ENCODE measurements at places on chromosomes 6 and 20.

DNA sequence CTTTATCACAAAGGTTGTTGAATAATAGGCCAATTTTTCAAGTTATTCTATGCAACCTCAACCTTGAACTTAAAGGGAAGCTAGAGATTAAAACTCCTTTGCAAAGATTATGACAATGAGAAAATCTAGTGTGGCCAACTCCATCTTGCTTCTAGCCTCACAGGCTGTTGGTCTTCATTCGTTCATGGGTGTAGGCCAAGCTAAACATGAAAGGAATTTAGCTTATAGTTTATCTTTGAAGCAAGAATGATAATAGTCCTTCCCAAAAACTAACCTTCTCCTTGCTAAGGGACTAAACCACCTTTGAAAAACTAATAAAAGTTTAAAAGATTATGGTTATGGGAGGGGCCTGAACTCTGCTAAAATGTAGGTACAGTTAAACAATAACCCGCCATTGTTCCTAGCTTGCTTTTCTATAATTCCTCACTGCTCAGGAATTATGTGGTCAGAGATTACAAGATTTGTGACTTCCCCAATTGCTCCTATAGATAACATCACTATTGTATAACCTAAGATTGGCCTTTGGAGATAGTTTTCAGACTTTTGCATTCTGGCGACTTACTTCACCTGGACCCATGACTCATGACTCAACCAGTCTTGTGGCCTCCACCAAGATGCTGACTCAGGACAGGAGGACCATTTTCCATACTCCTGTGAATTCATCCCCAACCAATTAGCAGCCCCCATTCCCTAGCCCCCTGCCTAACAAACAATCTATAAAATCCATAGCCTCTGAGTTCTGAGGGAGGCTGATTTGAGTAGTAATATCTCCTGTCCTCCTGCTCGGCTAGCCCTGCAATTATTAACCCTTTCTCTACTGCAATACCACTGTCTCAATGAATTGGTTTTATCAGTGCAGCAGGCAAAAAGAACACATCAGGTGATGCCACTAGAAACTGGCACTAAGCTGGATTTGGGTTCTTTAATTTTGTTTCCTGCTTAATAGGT is 154.5 kb downstream of the CD83 start:
- DNase-seq: no peak

GRCh38 chr6:39221779-39222641 is 7.3 kb downstream of the KCNK5 start:
- DNase-seq: no peak

- DNase-seq: no peak
Observed at GRCh38 chr6:169185692-169186485, 67.8 kb downstream of the THBS2 start.

DNA sequence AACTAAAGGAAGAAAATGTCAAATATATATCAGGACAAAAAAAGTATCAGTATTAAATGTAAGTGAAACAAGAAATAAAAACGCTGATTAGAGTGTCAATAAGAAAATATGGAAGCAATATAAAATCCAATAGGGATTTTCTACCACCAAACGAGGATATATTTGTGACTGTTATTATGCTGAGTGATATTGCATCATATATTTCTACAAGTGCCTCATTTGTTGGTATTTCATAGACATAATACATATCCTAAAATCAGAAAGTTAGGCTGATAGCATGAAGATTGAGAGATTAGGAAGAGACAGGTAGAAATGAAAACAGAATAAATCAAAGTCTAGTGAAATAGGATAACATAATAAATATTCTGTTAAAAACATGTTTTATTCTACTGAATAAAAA is 429.2 kb upstream of the IRAK1BP1 start:
- DNase-seq: no peak

DNA sequence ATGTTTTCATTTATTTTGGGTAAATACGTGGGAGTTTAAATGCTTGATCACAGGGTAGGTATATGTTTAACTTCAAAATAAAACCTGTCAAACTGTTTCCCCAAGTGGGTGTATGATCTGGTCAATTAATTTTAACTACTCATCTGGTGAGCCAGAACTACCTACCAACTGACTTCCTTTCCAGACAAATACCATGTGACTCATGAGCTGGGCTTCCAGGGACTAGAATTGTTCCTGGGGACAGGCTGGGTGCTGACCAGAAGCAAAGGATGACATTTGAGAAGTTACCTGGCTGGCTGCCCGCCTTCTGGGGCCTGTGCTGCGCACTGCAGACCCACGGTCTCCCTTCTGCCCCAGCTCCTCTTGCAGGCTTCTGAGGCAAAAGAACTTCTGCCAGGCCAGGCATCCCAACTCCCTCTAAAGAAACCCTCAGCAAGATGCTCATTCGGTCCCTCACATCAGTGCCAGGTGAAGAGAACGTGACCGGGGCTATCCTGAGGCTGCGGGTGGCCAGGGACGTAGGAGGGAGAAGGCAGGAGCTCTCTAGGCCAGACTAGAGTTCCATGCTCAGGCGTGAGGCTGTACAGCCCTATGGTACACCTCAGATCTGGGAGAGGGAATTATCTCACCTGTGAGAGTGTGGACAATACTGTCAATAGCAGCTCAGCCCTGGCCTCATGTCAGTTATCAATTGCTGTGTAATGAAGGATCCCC is 103.6 kb downstream of the JPH2 start:
- DNase-seq: no peak

GRCh38 chr6:39313526-39314272 is 520 bp downstream of the KCNK17 start:
- no peak for DNase-seq

DNA sequence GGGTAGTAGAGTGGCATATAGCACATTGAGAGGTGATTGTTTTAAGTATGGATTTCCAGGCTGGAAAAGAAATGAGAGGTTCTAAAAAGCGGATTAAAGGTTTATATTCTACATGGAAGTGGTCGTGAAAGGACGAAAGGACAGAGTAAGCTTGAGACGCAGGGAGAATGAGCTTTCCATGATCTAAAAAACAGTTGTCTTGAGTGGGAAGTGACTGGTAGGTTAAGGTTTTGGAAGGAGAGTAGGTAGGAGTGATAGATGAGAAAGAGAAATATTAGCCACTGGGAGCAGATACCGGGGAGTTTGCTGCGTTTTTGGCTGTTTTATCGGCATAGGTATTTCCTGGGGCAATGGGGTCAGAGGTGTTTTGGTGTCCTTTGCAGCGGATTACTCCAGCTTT is 750.6 kb upstream of the ADGRB3 start:
- no peak for DNase-seq

- no peak for DNase-seq
Observed at GRCh38 chr20:16020971-16021370, 552.3 kb downstream of the KIF16B start.

- DNase-seq: no peak
Observed at GRCh38 chr6:674406-674805, 17.5 kb upstream of the HUS1B start.

GRCh38 chr20:48227381-48227780 is 442.1 kb upstream of the SULF2 start:
- DNase-seq: no peak

GRCh38 chr6:211871-212497 is 80.3 kb upstream of the DUSP22 start:
- no peak for DNase-seq

DNA sequence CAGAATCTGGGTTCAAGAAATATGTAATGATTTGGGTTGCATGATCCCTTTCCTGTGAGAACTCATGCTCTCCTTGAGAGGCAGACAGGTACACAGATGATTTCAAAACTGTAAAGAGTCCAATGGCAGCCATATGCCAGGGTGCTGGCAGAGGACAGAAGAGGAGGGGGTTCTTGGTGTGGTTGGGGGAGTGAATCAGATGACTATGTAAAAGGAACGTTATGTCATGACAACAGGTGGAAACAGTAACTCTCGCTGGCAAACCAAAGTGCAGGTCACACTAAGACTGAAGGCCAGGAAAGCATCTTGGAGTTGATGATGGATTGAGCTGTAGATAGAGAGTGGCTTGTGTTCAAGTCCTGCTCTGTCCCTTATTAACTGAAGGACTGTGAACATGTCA is 20.3 kb downstream of the OR2A4 start:
- DNase-seq: no peak

DNA sequence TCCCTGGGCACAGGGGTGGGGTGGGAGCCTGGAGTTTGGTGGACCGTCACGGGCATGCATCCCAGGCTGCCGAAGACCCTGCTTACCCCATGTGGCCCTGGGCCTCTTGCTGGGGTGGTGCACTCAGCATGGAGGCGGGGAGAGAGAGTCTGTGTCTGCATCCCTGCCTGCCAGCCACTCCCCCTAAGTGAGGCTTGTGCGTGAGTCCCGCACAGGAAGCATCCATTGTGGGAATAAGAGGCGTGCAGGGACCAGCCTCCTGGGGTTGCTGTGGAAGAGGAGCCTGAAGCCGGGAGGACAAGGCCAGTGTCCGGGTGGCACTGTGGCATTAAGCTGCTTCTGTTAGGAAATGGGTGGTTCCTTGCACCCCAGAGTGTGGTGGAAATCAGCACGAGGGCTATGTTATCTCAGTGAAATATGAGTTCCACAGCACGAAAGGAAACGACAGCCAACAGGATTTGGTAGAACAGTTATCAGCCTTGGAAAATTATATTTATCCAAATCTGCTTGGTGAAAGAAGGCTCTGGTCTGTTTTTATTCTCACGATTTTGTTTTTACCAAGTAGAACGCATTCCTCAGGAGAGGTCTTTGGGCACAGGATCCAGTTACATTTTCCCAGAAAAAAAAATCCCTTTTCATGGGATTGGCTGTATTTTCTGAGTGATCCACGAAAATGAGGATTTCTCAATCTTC is 35.7 kb downstream of the CDH4 start:
- DNase-seq: no peak

DNA sequence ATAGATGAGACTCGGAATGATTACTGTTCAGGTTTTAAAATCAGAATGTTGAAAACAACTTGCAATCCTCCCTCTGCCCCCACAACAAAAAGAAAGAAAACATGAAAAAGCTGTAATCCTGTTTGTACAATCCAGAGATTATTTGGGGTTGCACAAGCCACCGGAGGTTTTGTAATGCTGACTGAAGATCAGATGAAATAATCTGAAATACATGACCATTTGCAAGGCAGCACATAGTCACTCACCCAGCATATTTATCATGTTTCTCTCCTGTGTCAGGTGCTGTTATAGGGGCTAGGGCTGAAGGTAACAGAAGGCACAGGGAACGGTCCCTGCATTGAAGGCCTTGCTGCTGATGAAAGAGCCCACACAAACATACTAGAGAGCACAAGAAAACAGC is 85.3 kb downstream of the SIM1 start:
- no peak for DNase-seq

DNA sequence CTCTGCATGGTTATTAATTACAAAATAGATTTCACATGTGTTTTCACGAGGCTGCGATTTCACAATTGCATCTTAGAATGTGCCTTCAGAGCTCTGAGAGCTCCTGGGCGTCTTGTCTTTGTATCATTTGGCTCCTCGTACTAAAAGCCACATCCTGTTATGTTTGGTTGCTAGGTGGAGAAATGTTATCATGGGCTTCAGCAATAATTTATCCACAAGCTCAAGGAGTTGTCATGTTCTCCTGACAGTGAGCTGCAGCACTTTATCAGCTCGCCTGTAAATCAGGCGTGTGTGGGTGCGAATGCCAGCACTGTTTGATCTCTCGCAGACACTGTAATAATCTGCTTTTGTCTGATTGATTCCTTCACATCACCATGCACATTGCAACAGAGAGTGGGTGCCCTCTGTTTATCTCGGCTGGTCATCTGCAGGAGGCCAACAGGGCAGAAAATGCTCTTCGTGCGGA is 218.6 kb upstream of the ZFP64 start:
- DNase-seq: peak; percentile 7

DNA sequence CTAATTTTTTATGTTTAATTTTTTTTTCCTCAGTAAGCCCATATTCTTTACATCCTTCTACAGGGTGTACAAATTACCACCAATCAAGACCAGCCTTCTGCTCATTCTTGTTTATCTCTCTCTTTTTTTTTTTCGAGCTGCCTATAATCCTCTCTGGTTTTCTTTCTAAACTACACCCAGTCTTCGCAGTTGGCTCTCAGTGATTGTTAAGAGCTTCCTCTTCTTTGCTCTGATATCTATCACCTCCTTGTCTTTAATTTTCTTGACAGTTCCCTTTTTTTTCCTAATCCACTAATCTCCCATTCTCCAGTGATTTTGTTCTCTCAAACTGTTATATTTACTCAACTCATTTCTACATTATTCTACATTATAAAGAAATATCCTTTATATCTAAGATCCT is 38.5 kb upstream of the PTPRK start:
- no peak for DNase-seq

DNA sequence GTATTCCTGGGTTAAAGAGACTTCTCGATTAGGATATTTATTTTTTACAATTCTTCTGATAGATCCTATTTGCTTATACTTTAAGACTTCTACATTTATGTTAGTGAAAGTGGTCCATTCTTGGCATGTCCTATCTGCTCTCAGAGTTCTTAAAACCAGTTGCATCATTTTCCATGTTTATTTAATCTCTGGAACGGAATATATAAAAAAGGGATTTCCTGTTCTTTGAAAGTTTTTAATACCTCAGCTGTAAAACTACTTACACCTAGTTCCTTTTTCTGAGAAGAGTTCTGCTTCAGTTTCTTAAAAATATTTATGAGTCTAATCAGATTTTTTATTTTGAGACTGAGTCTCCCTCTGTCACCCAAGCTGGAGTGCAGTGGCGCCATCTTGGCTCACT is 18.0 kb upstream of the MYL9 start:
- no peak for DNase-seq

DNA sequence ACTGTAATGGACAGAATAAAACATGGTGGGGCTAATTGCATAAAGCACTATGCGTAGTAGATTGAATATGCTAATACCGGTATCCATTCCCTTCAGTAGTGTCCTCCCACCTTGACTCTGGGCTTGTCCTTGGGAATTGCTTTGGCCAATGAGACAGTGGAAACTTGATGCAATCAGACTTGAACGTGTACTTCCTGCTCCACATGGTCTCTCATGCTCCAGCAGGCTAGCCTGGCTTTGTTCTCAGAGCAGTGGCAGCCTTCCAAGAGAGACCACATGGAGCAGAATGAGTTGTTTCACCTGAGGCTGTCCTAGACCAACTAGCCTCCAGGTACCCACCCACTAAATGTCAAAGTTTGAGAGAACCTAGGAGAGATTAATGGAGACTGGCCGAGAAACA is 37.0 kb upstream of the BTBD3 start:
- no peak for DNase-seq

Data from stimulated activated CD4-positive, alpha-beta T cell treated with anti-CD3 and anti-CD28 coated beads, Interleukin-15, amount 100 ng/mL, for 48 hours (primary cell).